ENCODE measurements at places on chromosomes 5 and 9.

- no peak for DNase-seq
Observed at GRCh38 chr9:134349936-134350335, 23.7 kb downstream of the RXRA start.

GRCh38 chr5:33494466-33494865 lies 53.7 kb downstream of the TARS1 start:
- DNase-seq = no peak

GRCh38 chr5:145912019-145912418 lies 24.4 kb upstream of the SH3RF2 start:
- no peak for DNase-seq

DNA sequence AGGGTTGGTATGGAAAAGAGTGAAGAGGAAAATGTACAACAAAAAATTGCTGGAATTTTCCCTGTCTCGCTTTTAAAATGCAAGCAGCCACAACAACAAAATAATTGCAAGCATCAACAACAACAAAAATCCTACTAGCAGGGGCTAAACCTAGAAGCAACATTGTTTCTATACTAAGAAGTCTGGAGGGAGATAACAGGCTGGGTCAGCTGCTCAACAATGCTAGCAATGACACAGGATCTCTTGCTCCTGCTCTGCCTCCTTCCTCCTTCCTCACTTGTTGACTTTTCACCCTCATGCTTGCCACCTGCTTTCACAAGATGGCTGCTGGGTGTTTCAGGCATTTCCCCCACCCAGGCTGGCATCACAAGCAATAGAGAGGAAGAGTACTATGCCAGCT lies 7.6 kb upstream of the AOPEP start:
- DNase-seq = no peak

DNA sequence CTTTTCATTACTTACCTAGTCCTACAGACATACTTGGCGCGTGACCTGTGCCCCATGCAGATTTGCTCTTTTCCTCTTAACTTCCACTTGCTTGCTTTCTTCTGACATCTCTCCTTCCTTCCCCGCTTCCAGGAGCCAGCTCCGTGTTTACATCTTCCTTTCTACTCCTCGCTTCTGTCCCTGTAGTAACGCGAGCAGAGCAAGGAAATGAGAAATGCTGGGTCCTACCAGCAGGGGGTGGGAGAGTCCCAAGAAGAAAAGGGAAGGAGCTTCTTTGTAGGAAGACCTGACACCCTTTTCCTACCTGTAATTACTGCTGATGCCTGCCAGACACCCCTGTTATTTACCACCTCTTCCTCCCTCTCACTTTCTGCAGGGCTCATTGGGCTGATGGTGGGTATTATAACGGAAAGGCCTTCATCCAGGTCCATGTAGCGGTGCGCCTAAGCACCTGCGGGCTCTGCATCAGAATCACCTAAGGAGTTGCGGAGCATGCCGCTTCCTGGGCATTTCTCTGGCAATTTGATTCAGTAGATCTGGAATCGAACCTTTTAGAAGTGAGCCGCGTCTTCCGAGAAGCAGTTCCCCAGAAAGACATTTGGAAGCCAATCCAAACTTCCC lies 1260.8 kb upstream of the WWC1 start:
- DNase-seq = no peak

DNA sequence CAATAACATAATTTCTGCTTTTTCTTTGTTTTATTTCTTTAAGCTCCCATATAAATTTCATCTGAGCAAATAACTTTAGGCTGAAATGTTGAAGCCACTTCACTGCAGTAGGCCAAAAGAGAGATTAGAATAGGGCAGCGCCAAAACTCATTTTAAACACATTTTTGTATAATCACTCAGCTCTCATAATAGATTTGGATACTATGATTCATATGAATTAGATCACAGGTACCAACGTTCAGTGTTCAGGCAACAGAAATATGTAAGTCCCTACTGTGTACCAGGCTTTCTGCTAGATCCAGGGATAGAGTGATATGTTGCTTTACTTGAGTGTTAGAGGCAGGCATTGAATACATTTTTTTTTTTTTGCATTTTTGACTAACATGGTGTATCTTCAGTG lies 370.5 kb downstream of the PTPRD start:
- no peak for DNase-seq

- DNase-seq = no peak
Observed at GRCh38 chr5:77851176-77852067, 75.3 kb upstream of the TBCA start.

DNA sequence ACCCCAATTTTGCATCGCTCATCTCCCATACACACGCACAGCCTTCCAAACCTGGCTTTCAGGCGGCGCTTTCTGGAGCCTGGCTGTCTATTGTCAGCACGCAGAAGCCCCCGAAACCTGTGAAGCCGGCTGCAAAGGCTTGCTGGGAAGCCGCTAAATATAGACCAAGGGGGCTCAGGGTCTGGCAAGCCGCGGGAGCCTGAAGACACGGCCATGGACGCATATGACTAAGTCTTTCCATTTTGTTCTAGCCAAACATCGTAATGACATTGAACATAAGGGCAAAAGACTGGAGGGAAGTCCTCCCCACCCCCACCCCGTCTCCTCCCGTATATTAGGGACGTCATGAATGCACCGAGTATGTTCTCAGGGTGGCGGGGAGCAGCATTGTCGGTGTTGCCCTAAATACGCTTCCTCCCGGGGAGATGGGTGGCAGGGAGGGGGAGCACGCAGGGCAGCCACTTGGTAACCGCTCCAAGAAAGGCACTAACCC lies 1.1 kb downstream of the CTNND2 start:
- DNase-seq = peak; percentile 69

DNA sequence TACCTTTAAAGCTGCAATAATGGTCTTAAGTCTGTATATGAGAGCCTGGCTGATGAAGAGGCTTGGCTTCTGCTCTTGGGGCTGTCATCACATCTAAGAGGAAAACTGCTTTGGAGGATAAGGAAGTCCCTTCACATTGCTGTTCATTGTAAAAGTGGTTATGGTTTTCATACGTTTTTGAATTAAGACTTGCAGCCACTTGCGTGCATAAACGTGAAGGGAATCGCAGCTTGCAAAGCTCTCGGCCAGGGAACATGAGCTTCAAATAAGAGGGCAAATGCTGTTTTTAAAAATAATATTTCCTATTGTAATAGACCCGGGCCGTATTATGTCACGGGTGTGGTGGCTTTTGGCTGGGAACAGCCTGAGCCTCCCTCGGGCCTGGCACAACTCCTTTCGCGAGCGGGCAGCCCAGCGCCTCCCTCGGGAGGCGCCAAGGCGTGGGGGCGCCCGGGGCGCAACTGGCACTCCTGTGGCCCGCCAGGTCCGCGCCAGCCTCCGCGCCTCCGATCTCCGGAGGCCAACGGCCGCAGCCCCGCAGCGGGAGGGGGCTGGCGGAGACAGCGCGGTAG lies 538 bp upstream of the ARHGEF28 start:
- DNase-seq = no peak

DNA sequence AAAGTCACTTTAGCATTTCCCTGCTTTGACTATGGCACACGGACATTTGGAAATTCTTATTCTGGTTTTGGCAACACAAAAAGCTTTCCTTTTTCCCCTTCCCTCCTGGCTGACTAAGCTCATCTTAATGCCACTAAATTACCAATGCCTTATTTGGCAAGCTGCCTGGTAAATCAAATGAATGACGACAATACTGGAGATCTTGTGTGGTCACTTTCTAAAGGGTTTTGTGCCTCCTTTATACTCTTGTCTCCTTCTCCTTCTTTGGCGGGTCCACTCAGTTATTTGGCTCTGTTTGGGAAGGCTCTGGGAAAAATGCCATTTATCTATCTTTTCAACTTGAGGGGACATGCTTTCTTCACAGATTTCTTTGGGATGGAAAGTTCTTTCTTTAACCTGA lies 34.9 kb downstream of the SH3GL2 start:
- no peak for DNase-seq

DNA sequence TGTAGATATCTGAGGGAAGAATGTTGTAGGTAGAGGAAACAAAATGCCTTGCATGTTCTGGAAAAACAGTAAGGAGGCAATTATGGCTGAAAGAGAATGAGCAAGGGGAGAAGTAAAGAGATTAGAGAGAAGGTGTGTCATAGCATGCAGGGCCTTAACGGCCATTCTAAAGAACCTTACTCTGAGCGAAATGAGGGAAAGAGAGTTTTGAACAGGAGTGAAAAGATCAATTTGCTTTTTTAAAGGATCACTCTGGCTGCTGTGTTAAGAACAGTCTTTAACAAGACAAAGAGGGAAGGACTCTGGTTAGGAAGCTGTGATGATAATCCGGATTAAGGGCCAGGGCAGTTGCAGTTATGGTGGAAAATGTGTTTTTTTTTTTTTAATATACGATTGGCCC lies 22.6 kb downstream of the PTBP3 start:
- DNase-seq = no peak

GRCh38 chr9:80948876-80949275 lies 740.5 kb downstream of the TLE1 start:
- DNase-seq = no peak

DNA sequence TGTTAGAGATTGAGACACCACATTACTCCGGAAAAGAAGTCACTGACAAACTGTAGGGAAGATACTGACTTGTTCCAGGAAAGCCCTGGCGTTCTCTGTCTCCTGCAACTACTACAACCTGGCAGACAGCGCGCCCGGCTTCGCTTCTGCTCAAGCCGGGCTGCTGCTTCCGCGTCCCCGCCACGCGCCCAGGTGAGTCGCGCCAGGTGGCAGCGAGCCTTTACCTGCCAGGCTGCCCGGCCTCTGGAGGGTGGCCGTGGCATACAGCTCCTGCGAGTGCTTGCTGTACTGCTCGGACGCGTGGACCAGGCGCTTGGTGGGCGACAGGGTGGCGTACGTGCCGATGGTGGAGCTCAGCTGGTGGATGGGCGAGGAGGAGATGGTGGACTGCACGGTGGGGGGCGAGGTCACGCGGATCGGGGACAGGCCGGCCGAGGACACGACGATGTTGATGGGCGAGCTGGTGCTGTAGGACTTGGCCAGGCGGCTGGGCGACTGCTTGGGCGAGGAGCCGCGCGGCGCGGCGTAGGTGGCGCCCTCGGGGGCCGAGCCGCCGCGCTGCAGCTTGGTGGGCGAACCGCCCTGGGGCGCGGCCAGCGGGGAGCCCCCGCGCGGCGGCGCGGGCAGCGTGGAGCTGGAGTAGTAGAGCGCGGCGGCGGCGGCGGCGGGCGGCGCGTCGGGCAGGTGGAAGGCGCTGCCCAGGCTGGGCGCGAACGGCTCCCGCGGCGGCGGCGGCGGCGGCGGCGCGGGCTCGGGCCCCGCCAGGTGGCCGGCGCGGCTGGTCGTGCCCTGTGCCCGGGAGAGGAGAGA lies 519.6 kb downstream of the CTNND2 start:
- DNase-seq = peak; percentile 69

GRCh38 chr5:172141949-172142319 lies 46.1 kb downstream of the STK10 start:
- no peak for DNase-seq

- no peak for DNase-seq
Observed at GRCh38 chr9:5708414-5708813, 79.5 kb downstream of the RIC1 start.

DNA sequence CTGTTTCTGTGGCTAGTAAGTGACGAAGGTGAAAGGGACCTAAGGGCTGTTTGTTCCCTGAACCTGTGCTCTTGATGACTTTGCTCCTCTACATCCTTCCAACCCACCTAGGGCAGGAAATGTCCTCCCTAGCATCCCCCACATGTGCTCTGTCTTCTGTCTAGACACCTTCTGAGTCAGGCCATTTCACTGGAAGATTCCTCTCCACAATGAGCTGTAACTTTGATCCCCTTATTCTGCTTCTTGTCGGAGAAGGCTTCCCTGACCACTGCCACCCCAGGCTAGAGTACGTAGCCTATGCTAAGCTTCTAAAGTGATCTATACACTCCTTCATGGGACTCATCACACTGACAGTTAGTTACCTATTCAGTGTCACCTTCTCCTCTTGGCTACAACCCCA lies 21.7 kb downstream of the SPAAR start:
- DNase-seq = no peak

GRCh38 chr9:93456504-93456903 lies 3.1 kb upstream of the FAM120AOS start:
- no peak for DNase-seq

GRCh38 chr9:98839724-98840123 lies 32.3 kb downstream of the GALNT12 start:
- no peak for DNase-seq

DNA sequence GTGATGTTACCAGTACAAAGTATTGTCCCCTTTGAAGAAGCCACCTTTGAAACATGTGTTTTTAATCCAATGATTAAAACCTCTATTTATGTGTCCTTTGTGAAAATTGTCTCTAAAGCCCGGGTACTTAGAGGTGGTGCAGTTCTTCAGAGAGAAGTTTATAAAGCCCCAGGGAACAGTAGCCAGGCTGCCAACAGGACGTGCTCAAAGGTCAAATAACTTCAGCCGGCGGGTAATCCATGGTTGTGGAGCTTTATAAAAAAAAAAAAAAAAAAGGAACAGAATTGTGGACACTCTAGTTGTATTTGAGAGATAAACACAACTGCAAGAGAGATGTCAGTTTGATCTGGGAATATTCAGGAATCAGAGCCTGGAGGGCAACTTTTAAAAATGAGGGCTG lies 57.9 kb upstream of the CTNND2 start:
- DNase-seq = no peak

DNA sequence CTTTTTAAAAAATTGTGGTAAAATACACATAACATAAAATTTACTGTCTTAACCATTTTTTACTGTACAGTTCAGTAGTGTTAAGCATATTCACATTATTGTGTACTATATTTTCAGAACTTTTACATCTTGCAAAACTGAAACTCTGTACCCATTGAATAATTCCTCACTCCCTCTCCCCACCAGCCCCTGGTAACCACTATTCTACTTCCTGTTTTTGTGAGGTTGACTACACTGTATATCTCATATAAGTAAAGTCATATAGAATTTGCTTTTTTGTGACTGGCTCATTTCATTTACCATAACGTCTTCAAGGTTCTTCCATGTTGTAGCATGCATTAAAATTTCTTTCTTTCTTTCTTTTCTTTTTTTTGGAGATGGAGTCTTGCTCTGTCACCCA lies 87.0 kb downstream of the LNPEP start:
- no peak for DNase-seq

DNA sequence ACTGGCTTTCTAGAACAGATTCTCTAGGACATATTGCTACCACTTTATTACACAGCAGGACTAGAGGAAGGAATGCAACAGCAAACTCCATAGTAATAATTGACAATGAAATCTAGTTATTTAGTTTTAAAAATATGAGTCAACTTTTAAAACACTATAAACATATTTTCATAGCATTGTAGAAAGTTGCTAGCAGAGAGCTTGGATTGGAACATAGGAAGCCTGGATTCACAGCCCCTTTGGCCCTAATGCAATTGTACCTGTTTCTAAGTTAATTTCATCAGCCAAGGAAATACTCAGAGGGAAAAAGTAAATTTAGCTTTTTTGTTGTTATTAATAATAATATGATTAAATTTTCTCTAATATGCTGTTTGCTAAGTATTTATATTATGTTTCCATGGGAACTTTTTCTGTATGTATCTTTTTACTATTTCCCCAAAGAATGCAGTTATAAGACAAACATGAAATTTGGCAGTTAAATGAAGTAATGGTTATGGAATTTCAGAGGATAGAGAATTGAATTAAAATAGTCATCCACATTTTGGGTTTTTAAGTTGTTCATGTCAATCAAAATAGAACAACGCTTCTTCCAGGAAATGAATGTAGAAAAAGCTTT lies 45.6 kb downstream of the VCAN start:
- DNase-seq = no peak

- no peak for DNase-seq
Observed at GRCh38 chr5:103943230-103943629, 380.6 kb upstream of the NUDT12 start.

- DNase-seq = no peak
Observed at GRCh38 chr5:144247131-144247530, 76.5 kb downstream of the KCTD16 start.

GRCh38 chr9:127470662-127471061 lies 19.4 kb downstream of the LRSAM1 start:
- DNase-seq = no peak

- DNase-seq = no peak
Observed at GRCh38 chr9:94920420-94921091, 194.1 kb downstream of the AOPEP start.

Data from occipital lobe (tissue), 3 donors.